ENCODE measurements at places on chromosomes 12 and 14.

DNA sequence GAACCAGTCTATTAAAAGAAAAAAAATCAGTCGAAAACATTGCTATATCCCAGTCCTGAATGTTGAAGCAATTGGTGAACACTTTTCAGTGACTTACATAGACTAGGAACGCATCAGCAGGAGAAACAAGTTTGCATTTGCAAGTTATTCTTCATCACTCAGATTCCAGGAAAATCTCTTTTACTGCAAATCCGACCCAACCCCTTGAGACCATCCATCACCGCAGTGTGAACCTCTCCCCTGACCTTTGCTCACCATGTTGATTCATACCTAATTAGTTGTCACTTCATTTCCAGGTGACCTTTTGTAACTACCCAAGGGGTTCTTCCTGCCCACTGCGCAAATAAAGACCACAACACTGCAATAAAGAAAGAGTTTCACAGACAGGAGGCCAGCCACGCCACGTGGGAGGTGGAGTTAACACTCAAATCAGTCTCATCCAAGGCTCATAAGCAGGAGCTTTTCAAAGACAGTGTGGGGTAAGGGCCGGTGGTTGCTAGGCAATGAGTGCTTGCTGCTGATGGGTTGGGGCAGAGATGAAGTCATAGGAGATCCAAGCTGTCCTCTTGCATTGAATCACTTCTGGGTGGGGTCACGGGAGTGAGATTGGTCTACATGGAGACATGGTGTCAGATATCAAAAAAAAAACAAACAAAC lies 241.3 kb upstream of the TMEM132C start:
- no peak for DNase-seq

DNA sequence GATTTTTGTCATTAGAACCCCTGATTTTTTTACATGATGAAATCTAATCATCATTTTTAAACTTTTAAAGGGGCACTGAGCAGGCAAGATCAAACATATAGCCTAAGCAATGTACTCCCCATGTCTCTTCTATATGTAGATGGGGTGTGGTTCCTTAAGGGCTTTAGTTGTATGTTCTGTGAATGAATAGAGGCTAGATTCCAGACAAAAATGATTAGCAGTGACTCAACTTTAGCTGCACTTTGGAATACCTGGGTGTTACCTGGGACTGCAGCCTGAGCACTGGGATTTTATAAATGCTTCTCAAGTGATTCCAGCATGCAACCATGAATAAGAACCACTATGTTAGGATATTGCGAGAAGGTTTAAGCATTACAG lies 256.7 kb upstream of the PLEKHG7 start:
- DNase-seq = no peak

- DNase-seq = no peak
Measured at GRCh38 chr12:132162508-132163031, 18.3 kb downstream of the NOC4L start.

- DNase-seq = no peak
Measured at GRCh38 chr14:20998139-20998538, 954 bp upstream of the SLC39A2 start.

DNA sequence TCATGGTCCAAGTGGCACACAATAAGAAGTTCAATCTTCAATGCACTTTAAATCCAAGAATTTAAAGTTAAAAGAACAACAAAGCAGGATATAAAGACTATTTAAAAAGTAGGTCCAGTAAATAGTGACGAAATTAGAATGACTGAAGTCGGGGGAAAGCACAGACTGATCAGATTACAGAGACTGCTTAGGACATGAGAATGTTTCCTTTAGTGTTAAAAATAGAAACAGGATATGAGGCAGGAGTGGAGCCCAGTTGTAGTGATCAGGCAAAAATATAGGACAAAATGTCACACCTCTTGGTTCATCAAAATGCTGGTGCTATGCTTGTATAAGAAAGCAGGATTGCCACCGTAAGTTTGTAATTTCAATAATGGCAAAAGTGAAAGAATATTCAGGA lies 52.2 kb upstream of the CD163 start:
- DNase-seq = no peak

DNA sequence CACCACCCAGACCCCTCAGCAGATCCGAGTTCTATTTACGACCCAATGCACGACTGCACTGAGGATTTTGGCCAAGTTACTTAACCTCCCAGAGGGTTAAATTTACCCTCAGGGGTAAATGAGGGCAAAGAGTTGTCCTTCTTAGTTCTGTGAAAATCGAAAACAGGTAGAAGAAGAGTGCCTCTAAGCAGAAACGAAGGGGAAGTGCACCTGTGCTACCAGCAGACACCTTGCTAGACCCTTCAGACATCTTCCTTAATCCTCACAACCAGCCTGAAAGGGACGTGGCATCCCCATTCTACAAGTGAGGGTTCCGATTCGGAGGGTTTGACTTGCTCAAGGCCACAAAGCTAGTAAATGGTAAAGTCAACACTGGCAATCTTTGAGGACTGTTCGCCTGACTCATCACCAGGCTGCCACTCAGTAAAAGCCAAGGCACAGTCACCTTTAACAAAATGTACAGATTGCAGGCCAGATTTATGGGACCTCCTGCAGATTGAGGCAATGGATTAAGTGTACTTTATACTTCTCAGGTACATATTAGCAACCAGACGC lies 1.6 kb downstream of the GSG1 start:
- DNase-seq = peak; percentile 86

DNA sequence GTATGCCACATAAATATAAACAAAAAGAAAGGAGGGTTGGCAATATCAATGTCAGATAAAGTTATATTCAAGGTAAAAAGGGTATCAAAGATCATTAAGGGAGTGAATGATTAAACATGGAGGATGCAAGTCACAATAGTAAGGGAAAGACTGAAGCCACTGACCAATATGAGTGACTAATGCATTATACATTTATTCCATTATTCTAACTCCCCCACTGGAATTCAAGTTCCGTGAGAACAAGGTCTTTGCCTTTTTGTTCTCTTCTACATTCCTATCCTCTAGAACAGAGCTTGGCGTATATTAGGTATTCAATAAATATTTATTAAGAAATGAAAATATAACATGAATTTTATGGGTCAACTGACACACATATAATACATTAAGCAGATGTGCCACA lies 30.7 kb downstream of the MAP4K5 start:
- no peak for DNase-seq

- DNase-seq = no peak
Measured at GRCh38 chr12:128518644-128519043, 251.7 kb downstream of the TMEM132C start.

- DNase-seq = no peak
Measured at GRCh38 chr14:70658899-70659298, 17.2 kb downstream of the TTC9 start.

DNA sequence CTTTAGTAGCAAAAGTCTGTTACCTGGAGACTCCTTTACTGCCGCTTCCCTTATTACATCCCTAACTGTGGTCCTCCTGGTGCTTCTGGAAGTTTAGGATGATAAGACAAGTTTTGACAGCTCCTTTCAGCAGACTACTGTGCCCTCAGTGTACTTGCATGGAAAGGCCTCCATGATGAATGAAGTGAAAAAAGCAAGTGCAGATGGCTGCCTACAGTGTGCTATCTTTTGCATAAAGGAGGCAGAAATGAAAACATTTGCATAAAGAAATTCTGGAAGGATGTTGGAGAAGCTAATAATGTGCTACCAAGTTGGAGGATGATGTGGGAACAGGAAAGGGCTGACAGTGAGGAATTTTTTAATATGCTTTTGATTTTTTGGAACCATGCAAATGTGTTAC lies 4.5 kb downstream of the TCTN2 start:
- no peak for DNase-seq

DNA sequence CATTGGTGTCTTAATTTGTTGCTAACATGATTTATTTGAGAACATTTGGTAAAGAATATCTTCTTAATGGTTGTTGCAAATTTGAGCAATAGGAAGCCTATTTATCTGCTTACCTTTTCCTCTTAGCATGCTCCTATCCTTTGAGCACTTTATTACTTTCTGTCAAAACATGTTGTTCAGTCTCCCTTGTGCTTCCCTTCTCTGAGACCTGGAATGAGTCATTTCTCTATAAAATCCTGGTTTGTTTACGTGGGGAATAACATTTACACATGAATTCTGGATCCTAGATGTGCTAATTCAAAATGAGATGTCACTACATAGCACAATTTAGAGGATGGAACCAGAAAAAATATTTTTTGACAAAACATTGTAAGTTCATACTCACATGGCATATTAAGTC lies 844.0 kb upstream of the LRFN5 start:
- DNase-seq = no peak

GRCh38 chr14:56709201-56709600 lies 101.1 kb downstream of the OTX2 start:
- no peak for DNase-seq

DNA sequence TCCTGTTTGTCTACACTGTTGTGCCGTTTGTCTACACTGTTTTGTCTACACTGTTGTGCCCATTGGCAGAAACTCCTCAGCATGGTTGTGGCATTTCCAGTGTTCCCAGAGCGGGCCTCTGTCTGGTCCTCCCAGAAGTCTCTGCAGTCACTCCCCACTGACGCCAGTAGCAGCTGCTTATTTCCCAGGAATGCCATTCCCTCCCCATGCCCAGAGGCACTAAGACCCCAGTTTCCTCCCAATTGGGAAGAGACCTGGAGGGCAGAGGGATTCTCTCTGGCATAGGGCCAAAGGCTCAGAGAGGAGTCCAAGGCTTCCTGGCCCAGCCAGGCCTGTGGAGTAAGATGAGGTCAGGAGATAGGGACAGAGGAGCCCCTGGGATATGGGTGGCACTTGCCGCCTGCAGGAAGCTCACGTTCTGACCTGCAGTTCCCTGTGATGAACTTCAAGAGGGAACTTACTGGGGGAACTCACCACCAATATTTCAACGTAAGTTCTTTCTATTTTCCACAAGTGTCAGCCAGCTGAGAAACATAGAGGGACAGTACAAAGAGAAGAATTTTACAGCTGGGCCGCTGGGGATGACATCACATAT lies 69.1 kb downstream of the TNFAIP2 start:
- no peak for DNase-seq

DNA sequence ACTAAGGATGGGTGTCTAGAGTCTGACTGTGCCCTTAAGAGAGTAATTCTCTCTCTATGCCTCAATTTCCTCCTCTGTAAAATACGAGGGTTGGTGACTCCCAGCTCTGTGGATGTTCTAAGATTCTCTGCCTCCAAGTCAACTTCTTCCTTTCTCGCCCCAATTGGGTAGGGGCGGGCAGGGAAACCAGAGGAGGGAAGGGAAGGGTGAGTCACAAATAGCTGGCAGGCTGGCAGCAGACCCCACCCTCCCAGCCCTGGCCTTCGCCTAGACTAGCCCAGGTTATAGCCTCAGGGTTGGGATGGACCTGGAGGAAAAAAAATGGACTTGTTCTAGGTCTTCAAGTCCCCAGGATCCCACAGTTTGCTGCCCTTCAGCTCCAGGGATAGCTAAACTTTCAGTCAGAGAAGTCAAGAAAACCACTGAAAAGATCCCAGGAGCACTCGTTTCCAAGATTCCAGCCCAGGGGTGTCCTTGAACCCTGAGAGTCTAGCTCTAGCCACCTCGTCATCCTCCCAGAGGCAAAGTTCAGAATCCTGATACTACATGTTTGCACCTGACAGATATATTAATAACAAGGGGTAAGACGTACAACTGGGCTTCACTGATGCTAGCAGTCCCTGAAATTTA lies 2.3 kb downstream of the DGKA start:
- DNase-seq = no peak

GRCh38 chr12:91178139-91178561 lies 4.5 kb downstream of the DCN start:
- no peak for DNase-seq

DNA sequence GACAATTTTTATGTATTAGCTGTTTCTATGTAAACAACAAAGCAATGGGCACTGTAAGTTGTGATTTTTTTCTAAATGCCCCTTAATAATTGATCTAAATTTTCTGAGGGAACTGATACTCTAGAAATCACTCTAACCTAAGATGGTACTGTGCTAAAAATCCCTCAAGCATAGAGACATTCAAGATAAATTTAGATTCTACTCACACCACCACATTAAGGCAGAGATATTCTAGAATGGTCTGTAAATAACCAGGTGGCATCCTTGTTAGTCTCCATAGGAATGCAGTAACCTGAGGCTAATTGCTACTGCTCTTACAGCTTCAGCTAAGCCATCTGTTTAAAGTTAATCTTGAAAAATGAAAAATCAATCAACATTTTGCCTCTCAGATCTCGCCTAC lies 87.3 kb downstream of the SLC41A2 start:
- DNase-seq = no peak

GRCh38 chr12:51246254-51246853 lies 7.7 kb downstream of the DAZAP2 start:
- DNase-seq = no peak

DNA sequence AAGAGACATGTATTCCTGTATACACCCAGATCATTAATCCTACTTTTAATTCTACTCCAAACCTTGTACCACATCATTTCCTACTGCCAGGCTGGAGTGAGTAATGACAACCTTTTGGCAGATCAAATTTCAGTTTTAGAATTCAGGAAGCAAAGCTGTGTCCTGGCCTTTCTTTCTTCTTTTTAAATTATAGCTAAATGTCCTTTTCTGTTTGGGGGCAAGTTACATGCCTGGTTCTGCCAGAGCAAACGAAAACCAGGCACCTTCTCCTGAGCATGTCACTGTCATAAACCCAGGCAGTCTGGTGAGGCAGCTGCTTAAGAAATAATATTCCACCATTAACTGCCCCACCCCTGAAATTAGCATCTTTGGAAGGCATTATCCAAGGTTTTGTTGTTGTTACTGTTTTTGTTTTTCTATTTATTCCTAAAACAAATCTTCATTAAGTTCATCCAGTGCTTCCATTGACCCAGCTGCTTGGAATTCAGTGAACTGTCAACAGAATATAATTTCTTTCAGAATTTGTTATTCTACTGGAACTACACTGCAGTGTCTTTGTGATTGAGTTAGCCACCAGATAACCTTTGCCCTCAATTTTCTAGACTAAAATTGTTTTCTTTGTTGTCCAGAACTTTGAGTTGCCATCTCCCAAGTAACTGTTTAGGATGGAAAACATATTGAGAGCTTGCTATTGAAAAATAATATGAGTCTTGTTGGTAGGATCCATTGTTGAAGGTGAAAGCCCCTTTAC lies 33.2 kb downstream of the SAMD4A start:
- no peak for DNase-seq

GRCh38 chr14:44979273-44979672 lies 17.3 kb downstream of the TOGARAM1 start:
- no peak for DNase-seq
